ENCODE measurements at places on chromosomes 16 and 17.

DNA sequence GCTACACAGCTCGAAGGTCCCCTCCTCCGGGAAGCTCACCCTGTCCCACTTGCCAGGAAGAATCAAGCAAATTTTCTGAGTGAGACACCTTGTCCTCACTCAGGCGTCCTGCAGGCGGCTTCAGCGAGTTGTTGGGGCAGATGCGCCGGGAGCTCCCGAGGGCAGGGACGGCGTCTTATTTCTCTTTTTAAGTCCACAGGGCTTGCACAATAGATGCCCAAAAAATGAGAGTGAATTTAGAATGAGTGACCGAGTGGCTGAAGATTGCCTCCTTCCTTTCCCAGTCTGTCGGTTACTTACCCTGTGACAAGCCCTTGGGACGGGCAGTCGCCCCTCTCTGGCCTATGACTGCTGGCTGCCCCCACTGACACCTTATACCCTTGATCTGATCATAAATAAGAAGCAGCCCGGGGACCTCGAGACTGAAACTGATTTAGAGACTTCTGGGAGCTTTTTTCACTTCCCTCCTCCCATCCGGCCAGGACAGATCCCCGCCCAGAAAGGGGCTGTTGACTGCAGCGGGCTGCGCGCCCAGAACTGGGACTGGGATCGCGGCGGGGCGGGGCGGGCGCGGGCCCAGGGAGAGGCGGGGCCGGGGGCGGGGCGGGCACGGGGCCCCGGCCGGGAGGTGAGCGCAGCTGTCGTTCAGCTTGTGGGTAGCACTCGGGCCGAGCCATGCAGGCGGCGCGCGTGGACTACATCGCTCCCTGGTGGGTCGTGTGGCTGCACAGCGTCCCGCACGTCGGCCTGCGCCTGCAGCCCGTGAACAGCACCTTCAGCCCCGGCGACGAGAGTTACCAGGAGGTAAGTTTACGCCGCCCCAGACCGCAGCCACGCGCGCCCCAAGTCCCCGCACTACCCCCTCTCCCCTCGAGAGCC, at the start of gene TTYH2:
Gene TTYH2 (plus strand): TSS at position 659 of the 879 bp plus-strand sequence. CDS start 17 bp downstream, at position 676.
- DNase-seq: peak; percentile 94

GRCh38 chr16:57993438-57993837, 7.0 kb downstream of the ZNF319 start:
- no peak for DNase-seq

DNA sequence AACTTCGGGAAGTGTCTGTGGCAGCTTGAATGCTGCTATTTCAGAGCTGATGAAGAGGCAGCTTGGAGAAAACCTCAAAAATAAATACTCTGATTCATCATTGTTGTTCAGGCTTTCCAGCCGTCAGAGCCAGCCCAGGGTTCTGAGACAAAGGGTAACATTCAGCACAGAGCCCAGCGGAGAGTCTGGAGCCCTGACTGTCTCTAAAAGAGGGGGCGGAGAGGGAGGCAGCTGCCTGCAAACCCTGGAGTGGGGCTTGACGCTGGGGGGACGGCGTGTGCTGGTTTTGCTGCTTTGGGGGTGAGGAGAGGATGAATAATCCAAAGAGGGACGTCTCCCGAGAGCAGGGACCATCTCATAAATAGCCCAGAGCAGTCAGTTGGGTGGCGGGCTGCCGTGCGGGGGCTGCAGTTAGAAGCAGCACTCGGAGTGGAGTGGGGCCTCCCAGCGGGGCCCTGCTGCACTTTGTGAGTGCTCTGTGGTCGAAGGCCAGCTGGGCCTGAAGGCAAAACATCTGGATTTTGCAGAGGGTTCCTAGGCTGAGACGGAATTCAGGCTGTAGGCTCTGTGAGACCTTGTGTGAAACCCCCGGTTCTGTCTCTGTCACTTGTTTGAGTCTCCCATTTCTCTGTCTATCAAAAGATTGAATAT, 237.8 kb downstream of the PRKCA start:
- no peak for DNase-seq

DNA sequence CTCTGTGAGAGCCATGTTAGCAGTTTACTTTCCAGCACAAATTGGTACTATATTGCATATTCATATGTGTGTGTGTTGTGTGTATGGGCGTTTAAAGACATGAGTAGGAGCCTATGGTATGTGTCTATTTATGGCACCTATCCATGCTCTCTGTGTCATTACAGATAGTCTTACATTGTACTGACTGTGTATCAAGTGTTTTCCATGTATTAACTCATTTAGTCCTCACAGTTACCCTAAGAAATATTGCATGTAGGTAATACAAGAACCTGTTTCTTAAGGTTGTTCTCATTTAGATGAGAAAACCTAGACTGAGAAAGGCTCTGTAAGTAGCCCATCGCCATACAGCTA, 1.6 kb downstream of the ALG1 start:
- no peak for DNase-seq

GRCh38 chr16:2206780-2207433, 1.7 kb downstream of the MLST8 start:
- no peak for DNase-seq

DNA sequence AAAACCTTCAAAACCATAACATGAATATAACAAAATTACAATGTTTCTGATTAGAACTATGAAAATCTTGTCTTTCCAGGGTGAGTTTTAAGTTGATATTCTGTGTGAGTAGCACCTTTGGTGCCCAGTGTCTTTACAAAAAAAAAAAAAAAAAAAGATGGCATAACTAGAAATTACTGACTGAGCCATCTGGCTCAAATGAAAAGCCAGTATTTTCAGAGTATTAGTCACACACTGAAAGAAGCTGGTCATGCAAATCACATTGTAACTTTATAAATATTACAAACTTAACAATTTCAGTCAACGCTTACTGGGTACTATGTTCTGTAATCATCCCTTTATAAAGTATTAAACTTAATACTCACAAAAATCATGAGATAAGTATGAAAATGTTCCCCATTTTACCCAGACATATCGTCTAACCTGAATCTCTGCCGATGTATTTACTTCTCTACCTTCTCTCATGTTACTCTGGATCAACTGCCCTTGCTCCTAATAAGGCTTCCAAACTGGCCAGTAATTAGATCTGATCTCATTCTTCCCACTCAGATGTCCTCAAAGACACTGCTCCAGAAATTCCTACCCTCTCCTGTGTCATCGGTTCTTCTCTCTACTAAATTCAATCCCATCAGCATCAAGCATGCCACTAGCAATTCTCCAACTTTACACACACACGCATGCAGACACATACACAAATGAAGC, 25.4 kb downstream of the UBE2G1 start:
- no peak for DNase-seq

GRCh38 chr17:77315551-77316190, 174.9 kb downstream of the SEC14L1 start:
- DNase-seq: no peak

GRCh38 chr17:77666462-77666861, 292.0 kb upstream of the TNRC6C start:
- peak; percentile 45 for DNase-seq

GRCh38 chr16:27311448-27311830, 2.3 kb upstream of the IL4R start:
- DNase-seq: no peak

DNA sequence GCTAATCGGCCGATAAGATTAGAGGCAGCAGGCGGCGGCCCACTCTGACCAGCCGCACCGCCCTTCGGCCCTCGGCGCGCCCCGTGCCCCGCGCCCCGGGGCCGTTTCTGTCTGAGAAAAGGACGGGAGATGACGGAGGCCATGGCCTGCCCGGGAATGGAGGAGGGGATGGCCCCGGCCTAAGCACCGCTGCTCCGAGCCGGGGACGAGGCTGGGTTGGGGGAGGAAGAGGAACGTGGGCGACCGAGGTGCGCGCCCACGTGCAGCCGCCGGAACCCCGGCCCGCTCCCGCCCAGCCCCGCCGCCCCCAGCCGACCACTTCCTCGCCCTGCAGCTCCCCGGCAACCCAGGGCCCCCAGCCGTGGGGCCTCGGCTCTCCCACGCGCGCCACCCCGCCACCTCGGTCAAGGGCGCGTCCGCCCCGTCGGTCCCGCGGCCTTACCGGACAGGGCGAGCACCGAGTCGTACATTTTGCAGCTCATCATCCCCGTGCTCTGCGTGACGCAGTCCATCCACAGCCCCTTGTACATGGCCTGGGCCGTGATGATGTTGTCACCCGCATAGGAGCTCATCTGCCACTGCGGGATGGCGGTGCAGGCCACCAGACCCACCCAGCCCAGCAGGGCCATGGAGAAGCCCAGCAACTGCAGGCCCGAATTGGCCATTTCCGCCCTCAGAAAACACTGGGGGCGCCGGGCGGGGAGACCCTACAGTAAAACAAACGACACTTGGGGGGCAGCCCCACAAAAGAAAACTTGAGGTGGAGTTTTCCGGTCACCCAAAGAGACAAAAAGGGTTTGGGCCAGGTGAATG, 693 bp downstream of the CLDN7 start:
- DNase-seq: peak; percentile 33

- DNase-seq: no peak
Measured at GRCh38 chr17:53490447-53490968, 332.2 kb upstream of the KIF2B start.

GRCh38 chr17:75754378-75755204, 10.4 kb downstream of the GALK1 start:
- DNase-seq: no peak

- peak; percentile 81 for DNase-seq
Measured at GRCh38 chr17:72872396-72872795, 220.1 kb downstream of the SLC39A11 start.

DNA sequence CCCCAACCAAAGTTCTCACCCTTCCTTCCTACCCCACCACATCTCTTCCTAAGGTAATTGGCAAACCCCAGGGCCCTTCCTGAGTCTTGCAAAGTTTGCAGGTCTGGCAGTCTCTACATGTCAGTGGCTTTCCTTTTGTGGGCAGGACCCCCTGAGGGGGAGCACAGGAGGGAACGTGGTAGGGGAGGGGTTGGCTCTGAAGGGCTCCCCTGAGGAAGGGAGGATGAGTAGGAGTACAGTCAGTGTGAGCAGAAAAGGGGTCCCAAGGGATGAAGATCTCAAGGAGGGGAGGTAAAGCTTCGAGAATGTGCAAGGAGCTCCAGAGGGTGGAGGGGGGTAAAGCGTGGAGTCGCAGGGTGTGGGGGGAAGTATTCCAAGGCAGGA, 206.9 kb downstream of the RAB11FIP4 start:
- DNase-seq: no peak

DNA sequence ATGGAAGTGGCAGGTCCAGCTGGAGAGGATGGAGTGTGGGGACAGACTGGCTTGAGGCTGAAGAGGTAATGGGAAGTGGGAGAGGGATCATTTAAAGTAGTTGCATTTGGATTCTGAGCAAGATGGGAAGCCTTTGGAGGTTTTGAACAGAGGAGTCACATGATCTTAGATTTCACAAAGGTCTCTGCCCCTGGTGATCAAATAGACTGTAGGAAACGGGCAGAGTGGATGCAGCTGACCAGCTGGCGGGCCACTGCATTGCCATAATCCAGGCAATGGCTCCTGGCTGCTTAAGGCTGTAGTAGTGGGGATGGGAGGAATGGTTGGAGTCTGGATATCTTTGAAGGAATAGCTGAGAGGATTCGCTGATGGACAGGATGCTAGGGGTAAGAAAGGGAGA, 81.5 kb downstream of the SLC6A2 start:
- no peak for DNase-seq

Measured in hematopoietic multipotent progenitor cell treated with erythropoietin and hydrocortisone succinate and interleukin-3 and kit ligand, for 6 days (in vitro differentiated cells).